ENCODE measurements at places on chromosomes 11 and 22.

GRCh38 chr11:124867700-124868099 lies 2.5 kb downstream of the ROBO3 start:
- peak; percentile 57 for DNase-seq

- DNase-seq, result no peak
These were observed 31.6 kb downstream of the RBX1 start for GRCh38 chr22:40982482-40983385.

DNA sequence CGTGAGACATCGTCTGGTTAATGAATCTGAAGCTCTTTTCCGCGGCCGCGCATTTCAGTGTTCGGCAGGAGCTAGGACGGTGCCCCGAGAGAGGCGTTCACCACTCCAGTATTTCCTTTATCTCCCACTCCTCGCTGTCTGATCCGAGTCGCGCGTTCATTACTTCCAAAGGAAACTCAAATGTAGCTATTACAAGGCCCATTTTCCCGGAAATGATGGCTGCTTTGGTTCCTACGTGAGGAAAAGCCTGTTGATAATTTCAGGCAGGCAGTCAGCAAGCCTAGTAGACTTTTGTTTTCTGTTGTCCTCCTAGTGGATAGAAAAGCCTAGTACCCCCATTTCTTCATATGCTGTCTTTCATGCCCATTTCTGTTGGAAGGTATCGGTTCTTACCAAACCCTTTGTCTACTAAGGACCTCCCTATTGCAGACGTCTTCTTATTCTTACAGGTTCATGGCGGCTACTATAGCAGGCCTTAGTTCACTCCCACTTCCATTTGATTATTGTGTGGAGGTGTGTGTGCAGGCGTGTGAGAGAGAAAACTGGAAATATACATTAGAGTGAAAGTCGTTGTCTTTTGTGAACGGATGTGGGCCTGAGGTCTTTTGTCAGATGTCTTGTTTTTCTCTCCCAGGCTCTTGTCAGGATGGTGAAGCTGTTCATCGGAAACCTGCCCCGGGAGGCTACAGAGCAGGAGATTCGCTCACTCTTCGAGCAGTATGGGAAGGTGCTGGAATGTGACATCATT lies 737 bp downstream of the RBM4 start:
- DNase-seq, result peak; percentile 11

DNA sequence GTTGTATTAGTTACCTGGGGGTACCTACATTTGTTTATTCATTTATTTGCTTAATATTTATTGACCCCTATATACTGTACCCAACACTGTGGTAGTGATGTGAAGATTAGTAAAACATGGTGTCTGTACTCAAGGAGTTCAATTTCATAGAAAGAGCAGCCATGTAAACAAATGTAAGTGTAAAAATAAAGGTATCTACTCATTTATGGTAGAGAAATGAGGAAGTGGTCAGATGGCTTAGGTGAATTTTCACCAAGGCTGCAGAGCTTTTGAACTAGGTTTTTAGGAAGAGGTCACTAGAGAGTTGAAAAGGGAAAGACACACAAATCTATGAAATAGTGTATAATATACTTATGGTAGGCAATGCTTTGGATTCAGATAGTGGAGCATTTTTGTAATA lies 11.1 kb downstream of the CTR9 start:
- no peak for DNase-seq

DNA sequence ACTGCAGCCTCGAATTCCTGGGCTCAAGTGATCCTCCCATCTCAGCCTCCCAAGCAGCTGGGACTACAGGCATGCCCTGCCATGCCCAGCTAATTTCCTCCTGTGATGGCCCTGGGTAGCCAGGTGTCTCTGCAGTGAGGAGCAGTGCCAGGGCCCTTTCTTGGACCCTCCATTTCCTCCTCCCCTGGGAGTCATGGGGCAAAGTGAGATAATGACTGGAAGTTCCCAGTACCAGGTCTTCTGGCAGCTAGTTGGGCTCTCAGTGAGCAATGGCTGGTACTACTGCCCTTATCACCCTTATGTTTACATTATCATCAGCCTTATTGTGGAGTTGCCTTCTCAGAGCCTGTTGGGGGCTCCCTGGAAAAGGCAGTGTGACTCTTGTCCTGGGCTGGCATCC lies 17.6 kb downstream of the DAGLA start:
- DNase-seq, result no peak

DNA sequence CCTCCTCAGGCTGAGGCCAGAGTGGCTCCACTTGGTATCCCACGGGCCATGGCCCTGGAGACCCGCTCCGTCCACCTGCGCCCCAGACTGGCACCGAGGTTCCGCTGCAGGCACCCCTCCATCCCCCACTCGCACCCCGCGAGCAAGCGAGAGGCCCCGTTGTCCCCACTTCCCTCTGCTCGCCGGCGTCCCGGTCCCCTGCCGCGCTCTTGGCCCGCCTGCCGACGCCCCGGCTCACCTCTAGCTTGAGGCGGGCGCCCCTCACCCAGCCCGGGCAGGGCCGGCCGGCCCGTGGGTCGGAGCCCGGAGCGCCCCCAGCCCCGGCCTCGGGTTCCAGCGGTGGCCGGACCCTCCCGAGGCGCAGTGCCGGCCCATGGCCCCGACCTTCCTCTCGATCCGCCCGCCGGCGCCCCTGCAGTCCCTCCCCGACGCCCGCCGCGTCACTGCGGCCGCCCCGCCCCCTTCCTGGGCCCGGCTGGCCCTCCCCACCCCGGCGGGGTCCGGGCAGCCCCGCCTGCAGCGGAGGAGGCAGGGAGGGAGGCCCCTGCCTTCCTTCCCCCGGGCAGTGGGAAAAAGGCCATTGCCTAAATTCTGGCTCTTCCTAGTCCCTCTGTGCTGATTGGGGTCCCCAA lies at the start of gene PITPNM1:
Gene PITPNM1, minus strand, starts transcription at position 414 of the 632 bp plus-strand sequence. CDS start 1,183 bp downstream, outside the sequence.
- DNase-seq, result peak; percentile 48

GRCh38 chr22:30557243-30557642 lies 10.7 kb upstream of the SEC14L6 start:
- no peak for DNase-seq
